Astrocyte of the spinal cord (primary cell): ENCODE measurements at places on chromosomes 4 and X.

- DNase-seq: no peak
Observed at GRCh38 chrX:123698979-123699520, 33.8 kb downstream of the THOC2 start.

- peak; percentile 84 for DNase-seq
Observed at GRCh38 chr4:113837397-113837796, 75.9 kb upstream of the CAMK2D start.

- DNase-seq: no peak
Observed at GRCh38 chr4:75243570-75243969, 270.6 kb downstream of the RCHY1 start.

DNA sequence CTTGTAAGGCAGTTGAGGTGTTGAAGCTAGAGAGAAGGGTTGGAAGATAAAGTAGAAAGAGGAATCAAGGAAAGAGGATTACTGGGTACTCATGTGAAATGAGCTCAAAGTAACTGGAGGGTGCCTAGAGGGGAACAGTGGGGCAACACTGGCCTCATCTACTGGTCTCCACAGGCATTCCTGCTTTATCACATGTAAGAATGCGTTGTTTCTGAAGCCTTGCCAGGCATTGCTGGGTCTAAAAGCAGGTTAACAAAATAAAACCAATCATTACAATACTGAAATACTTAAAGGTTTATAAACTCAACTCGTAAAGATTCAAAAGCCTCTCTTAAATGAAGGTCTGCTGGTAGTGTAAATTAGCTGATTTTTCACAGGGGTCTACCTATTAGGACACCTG is 96.0 kb downstream of the FANCB start:
- DNase-seq: peak; percentile 0

- no peak for DNase-seq
Observed at GRCh38 chr4:35975617-35976355, 268.5 kb downstream of the ARAP2 start.

- DNase-seq: no peak
Observed at GRCh38 chr4:86685401-86685800, 91.3 kb downstream of the PTPN13 start.

DNA sequence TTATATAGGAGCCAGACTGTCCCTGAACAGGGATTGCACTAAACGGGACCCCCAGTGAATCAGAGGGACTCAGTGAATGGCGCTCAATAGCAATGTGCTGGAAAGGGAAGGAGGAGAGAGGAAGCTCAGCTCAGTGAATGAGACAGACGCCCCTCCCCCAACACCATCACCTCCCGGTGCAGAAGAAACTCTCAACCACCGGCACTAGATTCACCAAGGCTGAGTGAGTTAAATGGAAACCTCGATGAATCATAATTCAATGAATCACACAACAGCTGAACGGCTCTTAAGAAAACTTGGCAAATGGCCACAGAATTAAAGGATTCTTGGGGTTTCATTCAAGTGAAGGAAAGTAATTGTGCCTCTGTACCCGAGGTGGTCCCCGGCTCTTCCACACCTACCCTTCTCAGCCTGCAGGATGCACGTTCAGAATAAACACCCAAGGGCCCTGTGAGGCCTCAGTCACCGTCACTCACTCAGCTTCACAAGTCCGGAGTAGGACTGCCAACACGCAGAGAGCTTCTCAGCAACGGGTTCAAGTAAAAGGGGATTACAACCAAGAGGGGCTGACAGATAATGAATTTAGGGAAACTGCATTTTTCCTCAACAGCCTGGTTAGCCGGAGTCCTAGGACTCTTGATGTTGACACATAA is 29.3 kb downstream of the CRMP1 start:
- peak; percentile 93 for DNase-seq

DNA sequence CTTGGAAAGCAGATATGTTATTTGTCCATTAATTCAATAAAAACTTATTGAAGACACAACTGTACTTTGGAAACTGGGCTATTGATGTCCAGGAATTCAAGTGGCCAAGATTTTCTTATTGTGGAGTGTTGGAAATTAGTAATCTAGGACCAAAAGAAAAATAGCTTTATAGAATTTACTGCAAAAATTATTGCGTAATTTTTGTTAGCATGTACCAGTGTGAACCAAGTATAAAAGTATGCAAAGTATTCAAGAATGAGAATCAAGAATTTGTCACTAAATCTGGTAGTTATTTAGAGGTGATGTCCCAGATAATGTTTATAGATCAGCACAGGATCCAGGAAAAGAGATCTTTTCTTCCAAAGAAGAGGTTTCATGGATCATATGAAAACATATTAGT is 468.9 kb upstream of the CTSO start:
- DNase-seq: no peak

- no peak for DNase-seq
Observed at GRCh38 chrX:139736151-139736550, 28.2 kb upstream of the MCF2 start.

DNA sequence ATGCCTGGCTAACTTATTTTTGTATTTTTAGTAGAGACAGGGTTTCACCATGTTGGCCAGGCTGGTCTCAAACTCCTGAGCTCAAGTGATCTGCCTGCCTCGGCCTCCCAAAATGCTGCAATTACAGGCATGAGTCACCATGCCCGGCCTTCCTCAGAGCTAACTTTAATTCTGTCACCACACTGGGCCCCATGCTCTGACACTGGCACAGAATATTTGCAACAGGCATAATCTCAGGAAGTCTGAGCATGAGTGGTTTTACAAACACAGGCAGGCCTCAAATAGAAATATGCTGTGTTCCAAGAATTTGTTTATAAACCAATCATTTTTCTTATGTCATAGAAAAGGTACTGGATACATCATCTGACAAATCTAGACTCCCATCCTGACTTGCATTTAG is 32.7 kb upstream of the FAM9C start:
- DNase-seq: no peak
